Right ventricle myocardium superior (tissue), 1 donor: ENCODE measurements at places on chromosomes 11 and 22.

GRCh38 chr11:48052183-48053044 lies 72.1 kb downstream of the PTPRJ start:
- DNase-seq, result no peak

DNA sequence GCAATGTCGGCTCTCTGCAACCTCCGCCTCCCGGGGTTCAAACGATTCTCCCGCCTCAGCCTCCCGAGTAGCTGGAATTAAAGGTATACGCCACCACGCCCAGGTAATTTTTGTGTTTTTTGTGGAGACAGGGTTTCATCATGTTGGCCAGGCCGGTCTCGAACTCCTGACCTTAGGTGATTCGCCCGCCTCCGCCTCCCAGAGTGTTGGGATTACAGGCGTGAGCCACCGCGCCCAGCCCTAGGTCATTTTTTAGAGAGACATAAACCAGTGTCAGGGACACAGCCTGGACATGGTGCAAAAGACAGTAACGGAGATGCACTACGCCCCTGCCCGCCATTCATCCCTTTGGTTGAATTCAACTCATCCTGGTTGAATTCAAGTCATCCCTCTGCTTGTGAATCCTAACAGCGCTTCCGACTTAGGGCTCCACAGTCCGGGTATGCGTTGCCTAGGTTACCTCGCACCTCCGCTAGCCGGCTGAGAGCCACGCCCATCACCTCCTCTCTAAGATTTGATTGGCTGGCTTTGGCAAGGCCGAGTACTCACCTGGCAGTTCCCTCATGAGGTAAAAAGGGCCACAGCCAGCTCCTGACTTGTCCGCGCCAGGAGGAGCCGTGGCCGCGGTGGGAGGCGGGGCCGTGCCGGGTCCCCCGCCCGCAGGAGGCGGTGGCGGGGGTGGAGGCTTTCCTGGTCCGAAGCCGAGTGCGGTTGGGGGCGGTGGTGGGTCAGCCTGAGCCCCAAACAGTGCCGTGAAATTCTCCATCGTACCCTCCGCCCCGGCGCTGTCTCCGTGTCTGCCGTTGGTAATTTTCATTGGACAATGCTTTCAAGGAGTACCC lies at the start of gene MED19:
TSS of gene MED19 (minus strand) at position 802 of the 842 bp plus-strand sequence. CDS start at position 766, 36 bp downstream.
- DNase-seq, result peak; percentile 84

- DNase-seq, result peak; percentile 90
Observed at GRCh38 chr11:65779919-65780769, 632 bp downstream of the AP5B1 start.

DNA sequence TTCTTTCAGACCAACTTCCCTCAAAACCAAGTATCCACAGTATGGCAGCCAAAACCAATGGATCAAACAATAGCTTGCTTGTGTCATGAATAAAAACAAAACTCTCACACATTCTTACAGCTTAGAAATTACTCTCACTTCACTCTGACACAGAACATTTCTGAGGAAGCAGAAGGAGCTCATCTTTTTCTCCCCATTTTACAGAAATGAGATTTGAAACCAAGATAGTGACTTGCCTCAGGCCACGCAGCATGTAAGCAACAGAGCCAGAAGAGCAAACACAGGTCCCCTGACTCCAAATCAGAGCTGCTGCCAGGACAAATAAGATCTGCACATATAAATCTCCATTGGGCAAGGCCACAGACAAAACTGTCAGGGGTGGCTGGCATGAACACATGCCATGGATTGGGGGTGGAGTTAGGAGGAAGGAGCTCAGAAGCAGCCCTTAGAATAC lies 64.8 kb downstream of the RAB30 start:
- DNase-seq, result no peak

- DNase-seq, result no peak
Observed at GRCh38 chr11:9274499-9275258, 9.5 kb upstream of the DENND5A start.

GRCh38 chr11:95886462-95886861 lies 37.4 kb downstream of the MTMR2 start:
- no peak for DNase-seq

- peak; percentile 53 for DNase-seq
Observed at GRCh38 chr11:61295596-61295926, 445 bp upstream of the VWCE start.

GRCh38 chr22:47165338-47166032 lies 403.0 kb downstream of the TBC1D22A start:
- peak; percentile 18 for DNase-seq

- DNase-seq, result no peak
Observed at GRCh38 chr11:47234669-47235100, 13.9 kb downstream of the ACP2 start.

- DNase-seq, result no peak
Observed at GRCh38 chr11:255176-255575, 18.4 kb downstream of the PSMD13 start.

DNA sequence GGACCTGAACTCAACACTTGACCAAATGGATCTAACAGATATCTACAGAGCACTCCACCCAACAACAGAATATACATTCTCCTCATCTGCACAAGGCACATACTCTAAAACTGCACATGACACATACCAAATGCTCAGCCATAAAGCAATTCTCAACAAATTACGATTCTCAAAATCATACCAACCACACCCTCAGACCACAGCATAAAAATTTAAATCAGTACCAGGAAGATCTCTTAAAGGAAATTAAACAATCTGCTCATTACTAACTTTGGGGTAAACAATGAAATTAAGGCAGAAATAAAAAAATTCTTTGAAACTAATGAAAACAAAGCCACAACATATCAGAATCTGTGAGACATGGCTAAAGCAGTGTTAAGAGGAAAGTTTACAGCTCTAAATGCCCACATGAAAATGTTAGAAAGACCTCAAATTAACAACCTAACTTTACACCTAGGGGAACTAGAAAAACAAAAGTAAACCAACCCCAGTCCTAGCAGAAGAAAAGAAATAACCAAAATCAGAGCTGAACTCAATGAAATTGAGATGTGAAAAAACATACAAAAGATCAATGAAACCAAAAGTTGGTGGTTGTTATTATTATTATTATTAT lies 37.2 kb downstream of the TMEM123 start:
- no peak for DNase-seq

- DNase-seq, result no peak
Observed at GRCh38 chr11:2394818-2395105, 5.8 kb upstream of the TSSC4 start.

DNA sequence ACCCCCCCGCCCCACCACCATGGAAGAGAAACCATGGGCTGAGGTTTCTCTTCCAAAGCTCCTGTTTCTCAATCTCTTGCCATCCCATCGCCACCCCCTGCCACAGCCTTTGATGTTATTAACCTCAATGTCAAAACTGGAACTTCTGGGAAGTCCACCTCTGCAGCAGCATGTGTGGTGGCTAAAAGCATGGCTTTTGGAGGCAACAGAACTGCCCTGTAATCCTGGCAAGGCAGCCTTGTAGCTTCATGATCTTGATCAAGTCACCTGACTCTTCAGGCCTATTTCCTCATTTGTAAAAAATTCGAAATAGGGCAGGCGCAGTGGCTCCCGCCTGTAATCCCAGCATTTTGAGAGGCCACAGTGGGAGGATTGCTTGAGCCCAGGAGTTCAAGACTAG lies 3.5 kb upstream of the COX8A start:
- no peak for DNase-seq

DNA sequence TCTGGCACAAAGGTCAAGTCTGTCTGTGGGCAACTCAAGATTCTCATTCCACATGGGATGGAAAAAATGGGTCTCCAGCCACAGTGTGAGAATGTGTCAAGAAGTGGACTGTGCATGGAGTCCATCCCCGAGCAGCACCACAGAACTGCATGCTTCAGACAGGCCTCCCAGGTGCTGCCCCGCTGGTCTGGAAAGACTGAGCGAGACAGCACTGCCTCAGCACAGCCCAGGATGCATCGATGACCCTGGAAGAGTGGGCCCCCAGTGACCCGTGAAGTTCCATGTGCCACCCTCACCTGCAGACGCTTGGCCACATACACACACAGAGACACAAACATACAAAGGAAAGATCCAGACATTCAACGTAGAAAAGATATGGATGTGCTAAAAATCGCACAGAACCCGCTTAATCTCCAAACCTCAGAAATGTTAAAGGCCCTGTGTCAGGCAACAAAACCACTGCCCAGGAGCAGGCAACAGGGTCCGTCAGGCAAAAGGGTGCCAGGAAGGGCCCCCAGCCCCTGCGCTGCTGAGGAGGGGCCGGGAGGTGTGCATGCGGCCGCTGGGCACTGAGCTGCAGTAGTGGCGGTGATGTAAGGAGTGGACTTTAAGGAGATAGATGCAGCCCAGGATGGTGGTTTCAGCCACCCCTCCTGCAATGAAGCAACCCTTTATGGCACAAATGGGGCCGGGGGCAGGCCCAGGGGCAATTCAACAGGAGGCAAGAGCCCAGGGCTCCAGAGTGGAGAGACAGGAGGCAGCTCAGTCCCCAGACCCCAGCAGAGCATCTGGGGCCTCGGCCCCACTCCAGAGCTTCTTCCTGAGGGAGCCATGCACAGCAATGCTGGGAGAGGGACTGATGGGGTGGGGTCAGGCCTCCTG lies 84.7 kb downstream of the DGCR2 start:
- DNase-seq, result no peak

GRCh38 chr11:96139691-96140090 lies 203.3 kb downstream of the MAML2 start:
- DNase-seq, result no peak

- DNase-seq, result no peak
Observed at GRCh38 chr11:25094085-25094802, 597.4 kb downstream of the LUZP2 start.
